Body of pancreas (tissue), 4 donors: ENCODE measurements at places on chromosomes 16 and 17. TPM values are rescaled to one million over a fixed set of nuclear protein-coding genes. Genes with fewer than 3 reads are reported as not detected.
A peak's percentile ranks its signal among the peaks of the same experiment; 100 is the strongest.

The KCNJ2 gene
- total RNA-seq, result 0.78 TPM

The SALL1 gene
- total RNA-seq, result 0.52 TPM

The TMEM204 gene
- total RNA-seq, result 25.1 TPM

The CCL16 gene
- 0.78 TPM for total RNA-seq

- H3K4me3 ChIP-seq, result peak overlapping the region; percentile 84
- H3K27me3 ChIP-seq, result no peaks in the 10 kb centered on the region
- H3K4me1 ChIP-seq, result peaks cover 21% of the 10 kb centered on the region
- H3K27ac ChIP-seq, result peak overlapping the region; percentile 78
- no peaks in the 10 kb centered on the region for H3K36me3 ChIP-seq
Observed at GRCh38 chr16:57535680-57536305, 578 bp downstream of the CCDC102A start.

GRCh38 chr16:82160226-82160625 lies 9.8 kb downstream of the MPHOSPH6 start:
- DNase-seq, result no peak
- no peak overlapping the region for H3K27ac ChIP-seq
- no peaks in the 10 kb centered on the region for H3K4me1 ChIP-seq

DNA sequence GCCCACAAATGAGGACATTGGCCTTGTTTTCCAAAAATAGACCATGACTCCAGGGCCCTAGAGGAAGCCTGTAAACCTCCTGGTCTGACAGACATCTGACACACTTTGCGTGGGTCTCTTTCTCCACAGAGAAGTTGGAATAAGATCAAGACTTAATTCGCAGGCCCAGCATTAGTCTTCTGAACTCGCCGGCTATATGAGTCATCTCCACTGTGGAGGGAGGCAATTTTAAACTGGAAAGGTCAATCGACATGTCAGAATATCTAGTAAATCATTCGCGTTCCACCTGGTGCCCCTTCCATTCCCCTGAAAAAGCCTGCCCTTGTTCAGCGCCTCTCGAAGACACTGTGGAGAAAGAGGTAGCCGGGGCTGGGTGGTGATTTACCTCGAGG lies 140.1 kb downstream of the CLEC16A start:
- DNase-seq, result no peak
- no peaks in the 10 kb centered on the region for H3K36me3 ChIP-seq
- H3K4me1 ChIP-seq, result peaks cover 14% of the 10 kb centered on the region
- H3K27me3 ChIP-seq, result no peaks in the 10 kb centered on the region
- no peak overlapping the region for H3K27ac ChIP-seq
- H3K4me3 ChIP-seq, result no peak overlapping the region

- no peak for DNase-seq
- no peak overlapping the region for H3K4me3 ChIP-seq
- no peaks in the 10 kb centered on the region for H3K27me3 ChIP-seq
- peaks cover 4% of the 10 kb centered on the region for H3K4me1 ChIP-seq
- H3K36me3 ChIP-seq, result no peaks in the 10 kb centered on the region
Observed at GRCh38 chr16:66634527-66635196, 30.2 kb downstream of the CMTM3 start.

DNA sequence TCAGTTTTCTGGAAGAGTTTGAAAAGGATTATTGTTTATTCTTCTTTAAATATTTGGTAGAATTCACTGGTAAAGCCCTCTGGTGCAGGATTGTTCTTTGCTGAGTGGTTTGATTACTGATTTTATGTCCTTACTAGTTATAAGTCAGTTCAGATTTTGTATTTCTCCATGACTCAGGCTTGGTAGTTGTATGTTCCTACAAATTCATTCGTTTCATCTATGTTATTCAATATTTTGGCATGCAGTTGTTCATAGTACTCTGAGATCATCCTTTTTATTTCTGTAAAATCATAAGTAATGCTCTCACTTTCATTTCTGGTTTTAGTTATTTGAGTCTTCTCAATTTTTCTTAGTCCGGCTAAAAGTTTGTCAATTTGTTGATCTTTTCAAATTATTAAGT lies 58.1 kb upstream of the CRYM start:
- no peak for DNase-seq
- no peak overlapping the region for H3K4me3 ChIP-seq
- H3K27me3 ChIP-seq, result no peaks in the 10 kb centered on the region

- peak; percentile 31 for DNase-seq
- no peaks in the 10 kb centered on the region for H3K4me1 ChIP-seq
- no peak overlapping the region for H3K4me3 ChIP-seq
- no peaks in the 10 kb centered on the region for H3K27me3 ChIP-seq
Observed at GRCh38 chr17:4199818-4200402, 56.9 kb downstream of the CYB5D2 start.

- no peaks in the 10 kb centered on the region for H3K36me3 ChIP-seq
- no peaks in the 10 kb centered on the region for H3K27me3 ChIP-seq
- DNase-seq, result no peak
- no peak overlapping the region for H3K4me3 ChIP-seq
Observed at GRCh38 chr16:50563989-50564388, 15.8 kb downstream of the NKD1 start.

DNA sequence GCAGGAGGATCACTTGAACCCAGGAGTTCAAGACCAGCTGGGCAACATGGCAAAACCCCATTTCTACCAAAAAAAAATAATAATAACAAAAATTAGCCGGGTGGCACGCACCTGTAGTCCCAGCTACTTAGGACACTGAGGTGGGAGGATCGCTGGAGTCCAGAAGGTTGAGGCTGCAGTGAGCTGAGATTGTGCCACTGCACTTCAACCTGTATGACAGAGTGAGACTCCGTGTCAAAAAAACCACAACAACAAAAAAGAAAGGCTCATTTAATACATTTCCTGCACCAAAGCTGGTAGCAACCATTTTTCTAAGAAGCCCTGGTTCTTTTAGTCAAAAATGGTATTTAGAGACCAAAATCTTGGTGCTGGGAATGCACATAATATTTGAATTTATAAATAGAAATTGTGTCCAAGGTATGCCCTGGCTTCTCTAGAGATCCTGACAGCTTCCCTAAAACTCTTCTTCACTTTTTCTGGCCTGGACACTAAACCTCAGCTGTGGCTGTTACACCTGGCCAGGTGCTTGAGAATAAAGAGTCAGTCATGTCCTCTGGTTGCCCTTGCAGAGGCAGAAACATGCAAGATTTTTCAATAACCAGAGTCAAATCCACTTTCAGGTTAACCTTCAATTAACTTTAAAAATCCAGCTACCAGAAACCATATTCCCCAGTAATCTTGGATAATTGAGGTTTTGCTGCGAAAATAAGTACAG lies 35.9 kb downstream of the SCNN1B start:
- H3K27me3 ChIP-seq, result no peaks in the 10 kb centered on the region
- H3K27ac ChIP-seq, result no peak overlapping the region
- no peak overlapping the region for H3K4me3 ChIP-seq
- H3K36me3 ChIP-seq, result no peaks in the 10 kb centered on the region
- H3K4me1 ChIP-seq, result peaks cover 19% of the 10 kb centered on the region

DNA sequence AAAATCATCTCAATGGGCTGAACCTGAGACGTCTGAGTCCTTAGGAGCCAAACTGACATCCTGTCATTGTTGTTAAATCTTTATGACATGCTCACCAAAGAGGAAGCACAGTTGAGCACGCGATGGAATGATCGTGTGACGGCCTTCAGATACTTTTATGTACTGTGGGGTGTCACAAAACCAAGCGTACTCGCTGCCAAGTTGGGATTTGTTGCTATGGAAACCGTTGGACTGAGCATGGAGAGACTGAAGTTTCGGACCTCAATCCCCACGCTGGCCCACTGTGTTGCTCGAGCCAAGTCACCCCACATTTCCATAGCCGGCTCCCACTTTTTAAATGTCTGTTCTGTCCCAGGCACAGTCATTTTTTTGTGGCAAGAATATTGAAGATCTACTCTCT lies 222.8 kb upstream of the SDK2 start:
- H3K4me1 ChIP-seq, result no peaks in the 10 kb centered on the region
- H3K36me3 ChIP-seq, result no peaks in the 10 kb centered on the region
- H3K27ac ChIP-seq, result no peak overlapping the region
- no peak overlapping the region for H3K4me3 ChIP-seq
- no peaks in the 10 kb centered on the region for H3K27me3 ChIP-seq

DNA sequence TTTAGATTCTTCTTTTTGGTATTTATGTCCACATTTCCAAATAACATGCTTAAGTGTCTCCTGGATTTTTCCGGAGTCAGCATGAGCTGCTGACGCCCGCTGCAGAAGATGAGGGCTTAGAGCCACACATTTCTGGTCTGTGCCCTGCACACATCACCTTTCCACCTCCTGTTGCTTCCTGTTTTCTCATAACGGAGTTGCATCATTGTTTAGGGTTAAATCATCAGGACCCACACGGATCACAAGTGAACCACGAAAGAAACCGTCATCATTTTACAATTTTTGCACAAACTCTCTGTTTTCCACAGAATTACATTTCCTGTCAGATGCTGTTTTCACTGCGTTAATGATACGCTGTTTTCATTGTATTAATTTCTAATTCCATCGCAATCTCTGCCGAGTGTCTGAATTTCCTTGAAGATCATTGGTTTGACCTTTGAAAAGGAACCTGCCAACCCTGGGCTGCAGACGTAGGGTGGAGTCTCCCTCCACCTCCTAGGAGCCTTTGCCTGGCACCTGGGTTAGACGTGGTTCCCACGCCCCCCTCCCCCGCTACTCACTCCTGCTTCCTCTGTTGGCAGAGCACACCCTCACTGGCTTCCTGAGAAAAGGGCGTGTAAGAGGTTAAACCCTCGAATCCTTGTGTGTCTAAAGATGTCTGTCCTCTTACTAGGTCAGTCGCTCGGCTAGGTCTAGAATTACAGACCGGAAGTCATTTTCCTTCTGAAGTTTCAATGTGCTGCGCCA lies 68.2 kb downstream of the RNF213 start:
- DNase-seq, result no peak
- H3K36me3 ChIP-seq, result no peaks in the 10 kb centered on the region
- H3K27ac ChIP-seq, result no peak overlapping the region
- no peak overlapping the region for H3K4me3 ChIP-seq
- H3K4me1 ChIP-seq, result no peaks in the 10 kb centered on the region

DNA sequence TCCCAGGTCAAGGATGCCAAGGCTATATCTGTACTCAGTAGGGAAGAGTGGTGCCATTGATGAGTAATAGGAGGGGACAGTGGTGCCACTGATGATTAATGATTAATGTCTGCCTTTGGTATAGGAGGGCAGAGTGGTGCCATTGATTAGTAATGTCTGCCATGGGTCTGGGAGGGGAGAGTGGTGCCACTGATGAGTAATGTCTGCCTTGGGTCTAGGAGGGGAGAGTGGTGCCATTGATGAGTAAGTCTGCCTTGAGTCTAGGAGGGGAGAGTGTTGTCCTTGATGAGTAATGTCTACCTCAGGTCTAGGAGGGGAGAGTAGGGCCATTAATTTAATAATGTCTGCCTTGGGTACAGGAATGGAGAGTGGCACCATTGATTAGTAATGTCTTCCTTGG lies 507.8 kb upstream of the EEF2KMT start:
- no peaks in the 10 kb centered on the region for H3K36me3 ChIP-seq
- no peak overlapping the region for H3K4me3 ChIP-seq
- H3K4me1 ChIP-seq, result no peaks in the 10 kb centered on the region
- DNase-seq, result no peak
- H3K27ac ChIP-seq, result no peak overlapping the region

DNA sequence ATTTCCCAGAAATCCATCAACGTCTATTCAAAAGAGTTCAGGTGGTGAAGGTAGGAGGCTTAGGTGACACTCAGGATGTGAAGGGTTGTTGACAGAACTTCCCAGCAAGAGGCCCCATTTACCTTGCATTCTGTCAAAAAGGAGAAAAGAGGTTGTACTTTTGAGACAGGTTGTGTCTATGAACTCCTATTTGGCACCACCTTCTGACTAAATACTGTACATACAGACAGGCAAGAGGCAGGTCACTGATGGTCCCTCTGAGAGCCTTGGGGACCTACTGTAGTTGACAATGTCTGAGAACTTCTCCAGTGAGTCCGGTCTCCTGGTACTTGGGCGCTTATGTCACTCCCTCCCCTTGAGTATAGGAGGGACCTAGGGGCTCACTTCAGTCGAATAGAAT lies 479.3 kb upstream of the ZFHX3 start:
- H3K36me3 ChIP-seq, result no peaks in the 10 kb centered on the region
- no peak overlapping the region for H3K27ac ChIP-seq
- no peaks in the 10 kb centered on the region for H3K27me3 ChIP-seq
- no peak for DNase-seq

- DNase-seq, result no peak
- no peaks in the 10 kb centered on the region for H3K4me1 ChIP-seq
- H3K4me3 ChIP-seq, result no peak overlapping the region
- no peaks in the 10 kb centered on the region for H3K36me3 ChIP-seq
- H3K27ac ChIP-seq, result no peak overlapping the region
Observed at GRCh38 chr17:66920950-66921349, 43.6 kb upstream of the CACNG4 start.
